Fibroblast of lung (primary cell): ENCODE measurements at places on chromosomes 4 and X. TPM values are rescaled to one million over a fixed set of nuclear protein-coding genes. Genes with fewer than 3 reads are reported as not detected.

GRCh38 chr4:90537491-90537890 lies 410.3 kb downstream of the CCSER1 start:
- DNase-seq = peak; percentile 14
- H3K4me3 ChIP-seq = no peak overlapping the region
- H3K27me3 ChIP-seq = no peaks in the 10 kb centered on the region
- no peaks in the 10 kb centered on the region for H3K36me3 ChIP-seq
- H3K27ac ChIP-seq = no peak overlapping the region
- no peaks in the 10 kb centered on the region for H3K4me1 ChIP-seq

DNA sequence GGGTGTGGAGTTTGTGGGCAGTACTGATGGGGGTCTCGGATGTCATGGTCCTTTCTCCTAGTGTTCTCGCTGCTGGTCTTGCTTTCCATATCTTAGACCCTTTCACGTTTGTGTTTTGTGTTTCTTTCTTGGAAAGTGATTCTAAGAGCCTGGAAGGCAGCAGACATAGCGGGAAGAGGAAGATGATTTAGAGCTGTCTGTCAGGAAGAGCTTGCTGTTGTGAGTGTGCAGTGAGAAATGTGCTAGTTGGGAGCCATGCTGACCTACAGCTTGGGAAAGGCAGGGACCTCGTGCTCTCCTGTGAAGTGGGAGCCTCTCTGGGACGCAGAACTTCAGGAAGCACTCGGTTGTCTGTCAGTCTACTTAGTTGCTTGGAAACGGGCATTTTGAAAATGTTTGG lies 122.2 kb downstream of the ZNF518B start:
- H3K4me1 ChIP-seq = no peaks in the 10 kb centered on the region
- H3K27me3 ChIP-seq = no peaks in the 10 kb centered on the region
- H3K36me3 ChIP-seq = no peaks in the 10 kb centered on the region
- DNase-seq = no peak
- H3K27ac ChIP-seq = no peak overlapping the region
- H3K4me3 ChIP-seq = no peak overlapping the region

DNA sequence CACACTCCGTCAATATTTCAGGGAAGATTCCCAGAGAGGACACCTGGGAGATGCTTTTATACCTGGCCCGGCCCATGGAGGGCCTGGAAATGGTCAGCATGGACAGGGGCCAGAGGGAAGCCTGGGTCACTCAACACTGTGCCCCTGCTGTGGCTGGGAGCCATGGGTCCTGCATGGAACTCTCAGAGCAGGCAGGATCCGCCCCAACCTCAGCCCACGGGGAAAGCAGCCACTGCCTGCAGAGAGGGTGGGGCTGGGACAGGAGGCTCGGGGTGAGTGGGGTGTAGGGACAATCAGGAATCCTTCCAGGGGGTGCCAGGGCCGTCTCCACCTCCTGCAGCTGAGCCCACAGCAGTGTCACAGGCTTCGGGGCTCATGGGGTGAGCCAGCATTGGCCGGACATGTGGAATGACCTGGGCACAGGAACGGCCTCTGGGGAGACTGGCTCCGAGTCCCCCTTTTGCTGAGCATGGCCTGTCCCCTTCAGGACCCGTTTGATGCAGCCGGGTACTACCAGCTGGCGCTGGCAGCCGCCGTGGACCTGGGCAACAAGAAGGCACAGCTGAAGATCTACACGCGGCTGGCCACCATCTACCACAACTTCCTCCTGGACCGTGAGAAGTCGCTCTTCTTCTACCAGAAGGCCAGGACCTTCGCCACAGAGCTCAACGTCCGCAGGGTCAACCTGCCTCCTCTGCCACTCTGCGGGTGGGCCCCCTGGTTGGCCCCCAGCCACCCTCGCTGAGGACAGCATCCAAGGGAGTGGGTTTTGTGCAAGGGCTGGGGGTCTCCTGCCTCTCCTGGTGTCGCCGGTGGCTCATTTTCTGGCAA lies 29.1 kb upstream of the HTRA3 start:
- no peak overlapping the region for H3K4me3 ChIP-seq
- H3K4me1 ChIP-seq = peaks cover 4% of the 10 kb centered on the region
- no peaks in the 10 kb centered on the region for H3K36me3 ChIP-seq
- H3K27me3 ChIP-seq = no peaks in the 10 kb centered on the region
- DNase-seq = no peak

DNA sequence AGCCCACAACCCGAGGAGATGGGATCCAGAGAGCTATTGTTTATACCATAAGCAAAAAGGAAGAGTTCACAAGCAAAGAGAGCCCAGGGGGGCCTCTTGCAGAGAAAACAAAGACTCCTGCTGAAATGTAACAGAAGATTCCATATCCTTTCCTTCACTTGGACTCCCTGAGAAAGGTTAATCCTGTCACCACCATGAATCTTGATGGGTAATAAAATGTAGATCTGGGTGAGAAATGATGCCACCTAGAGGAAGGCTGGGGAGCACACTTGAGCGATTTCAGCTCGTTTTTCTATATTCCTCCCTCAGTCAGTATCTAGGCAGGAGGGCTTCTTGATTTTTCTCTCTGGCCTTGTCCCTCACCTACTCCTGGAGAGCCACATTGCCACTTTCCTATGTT lies 10.2 kb upstream of the KCNE5 start:
- H3K4me1 ChIP-seq = no peaks in the 10 kb centered on the region
- no peaks in the 10 kb centered on the region for H3K36me3 ChIP-seq
- no peak for DNase-seq
- H3K27me3 ChIP-seq = no peaks in the 10 kb centered on the region
- no peak overlapping the region for H3K4me3 ChIP-seq

The CAPN6 gene
- total RNA-seq = under 0.01 TPM in 1 of 2 replicates, not detected in the other

The RNF150 gene
- total RNA-seq = 0.51 and 0.66 TPM in 2 replicates

DNA sequence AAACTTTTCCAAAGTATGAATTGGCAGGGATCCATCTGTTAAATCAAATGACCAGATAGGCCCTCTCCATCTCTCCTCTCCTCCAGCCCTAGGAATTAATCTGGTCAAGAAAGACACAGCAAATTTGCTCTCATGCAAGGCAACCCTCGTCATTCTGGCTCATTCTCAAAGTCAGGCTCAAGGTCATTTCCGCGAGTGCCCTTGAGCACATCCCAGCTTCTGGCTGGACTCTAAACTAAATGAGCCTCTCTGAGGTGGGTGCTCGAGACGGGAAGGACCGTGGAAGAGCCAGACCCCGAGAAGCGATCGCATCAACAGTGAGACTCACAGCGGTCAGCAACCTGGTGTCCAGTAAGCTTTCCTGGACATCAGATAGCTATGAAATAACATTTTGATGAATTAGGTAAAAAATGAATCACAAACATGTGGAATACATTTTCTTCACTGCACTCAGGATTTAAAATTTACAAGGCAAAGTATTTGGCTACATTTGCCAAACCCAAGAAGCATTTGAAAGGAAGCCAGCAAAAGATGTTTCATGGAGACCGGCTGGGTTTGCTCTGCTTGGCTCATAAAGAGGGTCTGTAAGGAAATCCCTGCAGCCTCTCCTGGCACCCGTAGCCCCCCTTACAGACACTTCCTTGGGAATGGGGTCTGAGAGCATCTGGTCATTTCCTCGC lies 121.0 kb downstream of the ENPP6 start:
- peak overlapping the region; percentile 35 for H3K4me3 ChIP-seq
- DNase-seq = peak; percentile 84
- no peaks in the 10 kb centered on the region for H3K36me3 ChIP-seq
- peaks cover 3% of the 10 kb centered on the region for H3K4me1 ChIP-seq
- no peaks in the 10 kb centered on the region for H3K27me3 ChIP-seq
- H3K27ac ChIP-seq = no peak overlapping the region

The FHDC1 gene
- 0.26 and 0.33 TPM in 2 replicates for total RNA-seq

DNA sequence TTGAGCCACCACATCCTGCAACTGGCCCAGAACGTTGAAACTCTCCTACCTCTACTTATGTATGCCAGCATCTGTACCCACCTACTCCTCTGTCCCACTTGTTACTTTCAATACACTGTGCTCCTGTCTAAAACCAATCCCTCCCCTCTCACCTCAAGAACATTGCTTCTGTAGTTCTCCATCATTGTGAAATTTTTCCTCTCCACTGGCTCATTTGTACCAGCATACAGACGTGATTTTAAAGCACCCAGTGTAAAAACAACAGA lies 25.5 kb upstream of the USO1 start:
- no peak overlapping the region for H3K27ac ChIP-seq
- H3K4me1 ChIP-seq = no peaks in the 10 kb centered on the region
- H3K4me3 ChIP-seq = no peak overlapping the region
- no peaks in the 10 kb centered on the region for H3K36me3 ChIP-seq
- no peak for DNase-seq
- no peaks in the 10 kb centered on the region for H3K27me3 ChIP-seq

- no peaks in the 10 kb centered on the region for H3K27me3 ChIP-seq
- no peak overlapping the region for H3K4me3 ChIP-seq
- no peak overlapping the region for H3K27ac ChIP-seq
- no peak for DNase-seq
- no peaks in the 10 kb centered on the region for H3K36me3 ChIP-seq
Observed at GRCh38 chr4:183984566-183984965, 79.5 kb downstream of the STOX2 start.

The SPANXA1 gene
- total RNA-seq = not detected in 2 replicates

- no peaks in the 10 kb centered on the region for H3K4me1 ChIP-seq
- no peak overlapping the region for H3K27ac ChIP-seq
- H3K36me3 ChIP-seq = no peaks in the 10 kb centered on the region
Observed at GRCh38 chr4:153348006-153348405, 3.5 kb downstream of the MND1 start.
